ENCODE measurements at places on chromosomes 1 and 21.

DNA sequence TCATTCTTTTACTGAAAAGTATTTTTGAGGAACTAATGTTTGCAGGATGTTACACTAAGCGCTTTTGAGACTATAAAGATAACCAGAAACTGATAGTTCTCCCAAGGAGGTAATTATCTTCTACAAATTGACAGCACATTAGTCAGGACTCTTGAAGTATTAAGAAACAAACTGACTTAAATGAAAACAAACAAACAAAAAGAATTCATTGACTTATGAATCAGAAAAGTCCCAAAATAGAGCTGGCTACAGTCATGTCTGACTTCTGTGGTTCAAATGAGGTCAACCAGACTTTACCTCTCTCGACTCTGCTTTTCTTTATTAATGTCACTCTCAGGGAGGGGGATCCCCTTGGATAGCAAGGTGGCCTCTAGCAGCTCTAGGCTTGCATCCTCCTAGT lies 296.8 kb downstream of the TPR start:
- DNase-seq, result no peak

- DNase-seq, result no peak
These were observed 10.9 kb upstream of the UBR4 start for GRCh38 chr1:19220991-19221390.

GRCh38 chr1:192153276-192153675 lies 5.0 kb upstream of the RGS18 start:
- no peak for DNase-seq

GRCh38 chr1:24228311-24228710 lies 41.2 kb upstream of the IFNLR1 start:
- no peak for DNase-seq

DNA sequence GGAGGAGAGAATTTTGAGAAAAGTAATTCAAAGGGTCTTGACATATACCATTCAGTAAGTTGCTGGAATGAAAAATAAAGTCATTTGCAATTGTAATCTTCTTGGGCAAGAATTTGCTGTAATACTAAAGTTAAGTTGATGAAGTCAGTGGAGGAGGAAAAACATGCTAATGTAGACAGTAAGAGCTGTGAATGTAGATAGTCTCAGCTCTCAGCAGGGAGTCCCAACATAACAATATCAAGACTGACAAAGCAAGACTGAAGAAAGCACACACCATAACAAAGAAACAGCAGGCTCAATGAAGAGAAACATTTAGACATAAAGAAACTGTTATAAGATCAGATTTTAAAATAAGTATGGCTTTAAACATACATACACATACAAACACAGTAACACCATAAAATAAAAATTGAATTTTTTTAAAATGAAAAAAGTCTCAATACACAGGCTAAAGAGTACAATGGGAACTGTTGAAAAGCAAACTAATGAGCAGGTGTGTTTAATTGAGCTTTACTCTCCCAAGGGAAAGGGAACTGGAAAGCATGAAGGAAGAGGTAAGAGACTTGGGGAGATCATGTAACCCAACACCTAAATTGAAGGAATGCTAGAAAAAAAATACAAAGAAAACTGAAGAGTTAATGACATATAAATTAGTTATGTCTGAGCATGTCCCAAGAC lies 336.3 kb upstream of the NCAM2 start:
- DNase-seq, result no peak

- no peak for DNase-seq
These were observed 32.4 kb upstream of the KCNA10 start for GRCh38 chr1:110551278-110551809.

GRCh38 chr1:243598433-243598832 lies 251.6 kb downstream of the AKT3 start:
- DNase-seq, result no peak

- DNase-seq, result no peak
These were observed 30.9 kb upstream of the SSX2IP start for GRCh38 chr1:84721152-84721551.

DNA sequence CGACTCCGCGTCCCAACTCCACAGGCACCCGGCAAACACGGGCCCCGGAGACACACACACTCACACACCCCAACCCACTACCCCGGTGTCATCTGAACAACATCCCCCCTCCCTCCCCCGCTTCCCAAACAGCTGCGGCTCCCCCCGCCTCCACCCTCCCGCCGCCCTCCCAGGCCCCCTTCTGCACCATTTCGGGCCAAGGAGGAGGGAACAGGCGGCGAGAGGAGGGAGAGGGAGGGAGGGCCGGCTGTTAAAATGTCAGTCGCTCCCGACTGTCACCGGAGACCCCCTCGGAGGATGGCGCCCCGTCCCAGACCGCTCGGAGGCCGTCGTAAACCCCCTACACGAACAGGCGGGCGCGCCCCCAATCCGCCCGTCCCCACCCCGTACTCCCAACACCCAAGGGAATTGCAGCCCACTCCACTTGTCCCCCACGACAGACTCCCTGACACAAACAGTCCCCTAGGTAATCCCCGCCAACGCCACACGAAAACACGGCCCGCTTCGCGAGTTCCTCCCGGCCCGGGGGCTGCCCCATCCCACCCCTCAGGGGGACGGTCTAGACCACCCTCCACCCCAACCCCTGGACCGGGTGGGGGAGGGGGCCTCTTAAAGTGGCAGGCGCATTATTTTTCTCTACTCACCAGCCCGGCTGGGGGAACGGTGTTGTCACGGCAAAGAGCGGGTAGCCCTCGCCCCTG lies 583 bp downstream of the MEF2D start:
- DNase-seq, result no peak

Data from activated CD4-positive, CD25-positive, alpha-beta regulatory T cell treated with anti-CD3 and anti-CD28 coated beads, Interleukin-2, amount 50 U/mL, for 72 hours (primary cell).